HAP-1 (cell line): ENCODE measurements at places on chromosomes 13 and 19.

DNA sequence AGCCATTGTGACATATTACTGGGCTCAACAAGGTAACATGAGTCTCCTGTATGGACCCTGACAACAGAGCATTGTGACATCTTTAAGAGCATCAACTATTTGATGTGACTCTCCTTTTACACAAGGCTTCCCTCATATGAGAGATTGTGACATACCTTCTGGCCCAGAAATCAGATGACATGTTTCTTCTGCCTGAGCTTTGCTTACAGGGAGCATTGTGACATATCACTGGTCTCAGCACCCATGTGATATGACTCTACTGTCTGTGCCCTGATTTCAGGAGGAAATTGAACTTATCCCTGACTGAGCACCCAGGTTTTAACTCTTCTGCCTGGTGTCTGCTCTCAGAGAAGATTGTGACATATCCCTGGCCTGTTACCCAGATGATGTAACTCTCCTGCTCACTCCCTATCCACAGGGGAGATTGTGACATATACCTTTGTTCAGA is 15.9 kb upstream of the ZNF681 start:
- no peak for DNase-seq

DNA sequence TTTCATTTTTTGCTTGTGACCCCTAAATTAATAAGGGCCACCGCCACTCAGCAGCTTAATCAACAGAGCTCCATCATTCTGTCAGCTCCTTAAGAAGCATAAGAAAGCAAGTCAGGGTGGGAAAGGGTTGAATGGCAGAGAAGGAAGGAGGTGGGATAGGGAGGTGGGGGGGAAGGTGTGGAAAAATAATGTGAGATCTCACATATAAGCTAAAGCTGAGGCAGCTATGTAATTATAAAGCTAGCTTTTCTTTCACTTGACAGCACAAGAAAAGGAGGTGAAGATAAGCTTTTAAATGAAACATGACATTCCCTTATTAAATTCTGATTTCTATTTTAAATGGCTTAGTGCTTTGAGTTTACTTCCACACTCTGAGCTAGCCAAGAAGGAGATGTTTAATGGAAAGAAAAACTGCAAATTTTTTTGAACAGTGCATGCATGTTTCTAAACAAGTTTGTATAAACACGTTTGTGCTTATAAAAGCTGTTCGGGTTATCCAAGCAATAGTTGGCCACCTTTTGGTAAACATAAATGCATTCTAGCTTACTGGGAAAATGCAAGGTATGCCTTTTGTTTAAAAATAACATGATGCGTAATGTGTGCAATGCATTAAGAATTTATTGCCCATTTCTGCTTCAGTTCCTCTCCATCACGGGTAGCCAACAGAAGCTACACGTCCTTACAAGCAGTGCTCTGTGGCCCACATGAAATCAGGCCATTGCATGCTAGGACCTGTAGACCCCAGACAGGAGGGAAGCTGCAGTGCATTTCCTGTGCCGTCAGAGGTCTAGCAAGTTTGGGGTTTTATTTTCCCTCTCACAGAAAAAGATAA is 96.2 kb downstream of the LHFPL6 start:
- no peak for DNase-seq

DNA sequence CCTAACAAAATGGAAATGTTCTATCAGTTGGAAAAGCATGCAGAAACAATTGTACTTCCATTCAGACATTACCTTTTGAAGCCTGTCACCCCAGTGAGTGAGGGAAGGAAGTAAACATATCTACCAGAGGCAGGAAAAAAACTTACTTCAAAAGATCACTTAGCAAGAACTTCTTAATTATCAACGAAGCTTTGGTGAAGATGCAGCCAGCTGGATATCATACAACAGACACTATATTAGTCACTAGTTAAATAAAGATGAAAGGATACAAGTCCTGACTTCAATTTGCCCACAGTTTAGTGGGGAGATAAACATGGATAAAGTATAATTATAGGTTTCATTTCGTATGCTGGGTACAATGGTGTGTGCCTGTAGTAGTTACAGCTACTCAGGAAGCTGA is 148.8 kb downstream of the TNFRSF19 start:
- no peak for DNase-seq

- no peak for DNase-seq
Observed at GRCh38 chr19:38389101-38389925, 816 bp downstream of the SPRED3 start.

DNA sequence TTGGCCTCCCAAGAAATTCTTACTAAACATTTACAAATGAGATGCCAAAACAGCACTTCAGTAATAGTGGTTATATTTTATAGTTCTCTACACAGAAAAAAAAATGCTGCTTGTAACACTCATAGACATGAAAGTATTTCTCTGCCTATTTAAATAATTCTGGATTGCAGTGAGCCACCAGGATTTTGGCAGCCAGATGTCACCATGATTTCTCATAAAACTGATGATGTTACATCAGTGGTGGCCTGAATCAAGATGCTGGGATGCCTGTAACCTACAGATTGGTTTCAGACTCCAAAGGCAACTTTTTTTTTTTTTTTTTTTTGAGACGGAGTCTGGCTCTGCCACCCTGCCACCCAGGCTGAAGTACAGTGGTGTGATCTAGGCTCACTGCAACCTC is 2.7 kb upstream of the CAPS start:
- DNase-seq, result no peak

- DNase-seq, result no peak
Observed at GRCh38 chr19:51799034-51799773, 4.2 kb downstream of the FPR3 start.

DNA sequence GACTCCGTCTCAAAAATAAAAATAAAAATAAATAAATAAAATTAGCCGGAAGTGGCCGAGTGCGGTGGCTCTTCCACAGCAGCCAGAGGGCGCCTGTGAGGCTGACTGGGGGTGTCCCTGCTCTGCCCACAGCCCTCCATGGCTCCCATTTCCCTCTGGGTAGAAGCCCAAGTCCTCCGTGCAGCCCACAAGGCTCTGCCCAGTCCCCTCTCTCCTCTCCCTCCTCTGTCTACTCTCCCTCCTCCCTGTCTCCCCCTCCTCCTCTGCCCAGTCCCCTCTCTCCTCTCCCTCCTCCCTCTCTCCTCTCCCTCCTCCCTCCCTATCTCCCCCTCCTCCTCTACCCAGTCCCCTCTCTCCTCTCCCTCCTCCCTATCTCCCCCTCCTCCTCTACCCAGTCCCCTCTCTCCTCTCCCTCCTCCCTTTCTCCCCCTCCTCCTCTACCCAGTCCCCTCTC is 20.4 kb downstream of the MISP start:
- peak; percentile 33 for DNase-seq

DNA sequence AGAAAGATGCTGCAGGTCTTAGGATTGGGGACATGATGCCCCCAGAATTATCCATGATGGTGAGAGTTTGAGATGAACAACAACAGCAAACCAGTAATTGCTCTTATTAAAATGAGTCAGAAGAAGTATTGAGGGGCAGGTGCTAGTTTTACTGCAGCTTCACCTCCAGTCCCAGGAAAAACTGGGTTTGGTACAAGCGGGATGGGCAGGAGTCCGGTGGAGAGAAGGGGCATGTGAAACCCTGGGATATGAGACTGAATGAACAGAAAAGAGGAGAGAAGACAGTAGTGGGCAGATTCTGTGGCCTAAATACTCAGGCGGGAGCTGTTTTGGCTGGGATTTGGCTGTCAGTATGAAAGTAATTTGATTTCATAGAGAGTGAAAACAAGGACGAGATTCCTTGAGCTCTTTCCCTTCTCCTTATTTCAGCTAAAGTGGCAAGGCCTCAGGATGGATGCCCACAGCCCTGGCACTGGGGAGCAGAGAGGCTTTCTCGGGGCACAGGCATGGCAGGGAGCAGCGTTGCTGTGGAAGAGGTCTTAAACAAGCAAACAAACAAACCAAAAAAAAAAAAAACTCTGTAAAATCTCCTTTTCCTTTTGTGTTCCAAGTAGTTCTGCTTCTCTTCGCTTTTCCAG is 30.7 kb downstream of the NFIX start:
- DNase-seq, result no peak

- DNase-seq, result no peak
Observed at GRCh38 chr13:26727633-26728032, 33.0 kb downstream of the GPR12 start.

GRCh38 chr13:85236413-85236812 is 562.8 kb downstream of the SLITRK6 start:
- no peak for DNase-seq
